Stimulated activated CD8-positive, alpha-beta memory T cell treated with anti-CD3 and anti-CD28 coated beads, Interleukin-4, amount 100 ng/mL, for 4 hours (primary cell): ENCODE measurements at places on chromosomes 2 and 18.

- no peak for DNase-seq
Measured at GRCh38 chr18:43882358-43883055, 605.2 kb upstream of the SYT4 start.

DNA sequence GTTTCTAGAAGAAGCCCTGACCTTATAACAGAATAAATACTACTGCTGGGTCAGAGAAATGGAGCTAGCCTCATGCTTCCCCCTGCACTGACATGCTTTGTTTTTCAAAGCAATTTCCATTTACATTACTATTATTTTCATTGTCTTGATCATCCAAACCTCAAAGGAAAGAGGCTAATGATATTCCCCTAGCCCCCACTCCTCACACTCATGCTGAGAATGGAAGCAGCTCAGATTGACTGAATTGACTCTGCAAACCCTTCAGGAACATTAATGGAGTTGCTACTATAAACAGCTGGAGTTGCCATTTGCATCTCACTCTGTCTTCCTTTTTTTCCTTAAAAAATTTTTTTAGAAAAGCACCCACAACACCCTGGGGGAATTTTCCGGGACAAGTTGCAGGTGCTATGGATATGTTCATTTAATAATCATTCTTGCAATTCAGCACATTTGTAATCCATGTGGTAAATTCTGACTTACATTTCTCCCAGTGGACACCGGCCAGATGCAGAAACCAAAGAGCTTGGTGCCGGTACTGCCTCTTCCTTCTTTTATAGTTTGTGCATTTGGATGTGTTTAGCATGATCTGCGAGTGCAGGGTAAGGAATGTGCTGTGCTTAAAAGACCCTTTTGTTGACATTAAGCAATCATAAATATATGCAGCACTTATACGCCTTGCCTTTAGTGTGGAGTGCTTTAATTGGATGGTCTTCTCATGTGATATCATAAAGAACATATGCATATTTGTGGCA lies 103.3 kb upstream of the OSR1 start:
- DNase-seq: no peak

DNA sequence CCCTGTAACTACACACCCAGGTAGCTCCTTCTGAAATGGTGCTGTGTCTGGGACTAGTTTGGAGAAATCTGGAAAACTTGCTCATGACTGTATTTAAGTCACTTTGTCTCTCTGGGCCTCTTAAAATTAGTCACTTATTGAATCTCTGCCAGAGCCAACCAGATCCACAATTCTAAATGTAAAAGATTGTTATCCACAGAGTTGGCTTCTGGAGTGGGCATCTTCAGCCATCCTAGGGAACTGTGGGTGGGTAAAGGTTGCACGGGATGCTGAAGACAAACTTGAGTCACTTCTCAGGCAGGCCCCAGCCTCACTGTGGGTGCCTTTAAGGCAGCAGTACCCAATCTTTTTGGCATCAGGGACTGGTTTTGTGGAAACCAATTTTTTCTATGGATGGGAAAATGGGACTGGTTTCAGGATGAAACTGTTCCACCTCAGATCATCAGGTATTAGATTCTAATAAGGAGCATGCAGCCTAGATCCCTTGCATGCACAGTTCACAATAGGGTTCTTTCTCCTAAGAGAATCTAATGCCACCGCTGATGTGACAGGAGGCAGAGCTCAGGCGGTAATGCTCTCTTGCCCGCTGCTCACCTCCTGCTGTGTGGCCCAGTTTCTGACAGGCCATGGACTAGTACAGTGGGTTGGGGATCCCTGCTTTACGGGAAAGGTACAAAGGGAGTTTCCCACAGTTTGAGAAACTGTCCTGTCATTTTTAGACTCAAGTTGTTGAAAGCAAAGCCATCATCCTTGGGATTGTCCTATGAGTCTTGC lies 98.3 kb upstream of the SPRED2 start:
- DNase-seq: no peak

DNA sequence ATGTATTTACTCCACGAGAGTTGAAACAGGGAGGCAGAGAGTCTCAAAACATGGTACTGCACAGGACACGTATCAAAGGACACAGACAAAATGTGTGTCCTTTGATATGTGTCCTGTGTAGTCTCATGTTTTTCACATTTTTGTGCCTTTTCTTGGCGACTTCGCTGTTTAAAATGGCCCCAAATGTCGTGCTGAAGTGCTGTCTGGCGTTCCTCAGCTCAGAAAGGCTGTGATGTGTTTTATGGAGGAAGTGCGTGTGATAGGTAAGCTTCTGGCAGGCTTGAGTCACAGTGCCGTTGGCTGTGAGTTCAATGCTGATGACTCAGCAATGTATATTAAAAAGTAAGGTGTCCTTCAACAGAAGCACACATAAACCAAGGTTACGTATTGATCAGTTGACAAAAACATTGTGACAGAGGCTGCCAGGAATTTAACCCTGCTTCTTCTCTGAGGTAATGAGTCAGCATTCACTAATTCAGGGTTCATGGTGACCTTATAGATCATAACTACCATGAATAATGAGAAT lies 78.2 kb downstream of the DYSF start:
- DNase-seq: no peak

GRCh38 chr2:182548031-182548950 lies 121.5 kb upstream of the PDE1A start:
- no peak for DNase-seq

GRCh38 chr18:33749834-33750233 lies 171.8 kb downstream of the ASXL3 start:
- DNase-seq: no peak

DNA sequence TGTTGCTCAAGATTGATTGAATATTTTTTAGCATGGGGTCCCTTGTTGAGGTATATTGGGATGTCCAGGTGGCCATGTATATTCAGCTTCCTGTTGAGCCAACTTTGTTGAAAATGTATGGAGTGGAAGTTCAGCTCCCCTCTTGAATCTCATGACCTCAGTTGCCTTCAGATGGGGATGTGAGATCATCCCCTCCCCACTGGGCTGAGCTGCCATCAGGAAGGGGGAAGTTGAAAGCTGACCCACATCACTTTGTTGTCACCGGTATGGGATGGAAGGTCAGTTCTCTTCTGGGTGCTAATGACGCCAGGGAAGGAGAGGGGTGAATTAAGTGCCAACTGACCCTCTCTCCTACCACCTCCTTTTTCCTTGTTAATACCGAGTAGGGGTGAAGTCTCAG lies 33.9 kb downstream of the ACOXL start:
- DNase-seq: no peak

DNA sequence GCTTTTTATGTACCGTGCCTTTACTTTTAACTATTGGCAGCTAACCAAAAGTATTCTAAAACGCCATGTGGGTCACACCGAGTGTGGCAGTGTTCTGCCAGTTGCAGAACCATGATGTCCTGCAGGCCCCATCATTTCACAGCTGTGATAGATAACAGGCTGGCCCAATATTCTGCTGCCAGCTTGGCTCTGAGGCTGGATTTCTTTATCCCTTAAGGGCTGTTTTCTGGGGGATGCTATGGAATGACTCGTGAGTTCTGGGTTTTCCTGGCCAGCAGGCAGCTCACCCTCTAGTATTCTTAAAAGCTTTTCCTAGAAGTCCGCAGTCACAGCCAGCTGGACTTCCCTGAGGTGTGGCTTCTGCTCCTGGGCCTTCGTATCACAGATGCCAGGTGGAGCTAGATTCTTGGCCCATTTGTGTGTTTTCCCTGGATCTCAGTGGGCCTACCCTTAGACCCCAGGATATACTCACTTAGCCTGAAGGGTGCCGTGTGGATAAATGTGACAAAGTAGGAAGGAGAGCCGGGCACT lies 41.0 kb downstream of the FHOD3 start:
- no peak for DNase-seq

GRCh38 chr18:56009411-56009810 lies 421.4 kb upstream of the TCF4 start:
- no peak for DNase-seq

- peak; percentile 61 for DNase-seq
Measured at GRCh38 chr2:37833423-37833822, 91.7 kb upstream of the RMDN2 start.

DNA sequence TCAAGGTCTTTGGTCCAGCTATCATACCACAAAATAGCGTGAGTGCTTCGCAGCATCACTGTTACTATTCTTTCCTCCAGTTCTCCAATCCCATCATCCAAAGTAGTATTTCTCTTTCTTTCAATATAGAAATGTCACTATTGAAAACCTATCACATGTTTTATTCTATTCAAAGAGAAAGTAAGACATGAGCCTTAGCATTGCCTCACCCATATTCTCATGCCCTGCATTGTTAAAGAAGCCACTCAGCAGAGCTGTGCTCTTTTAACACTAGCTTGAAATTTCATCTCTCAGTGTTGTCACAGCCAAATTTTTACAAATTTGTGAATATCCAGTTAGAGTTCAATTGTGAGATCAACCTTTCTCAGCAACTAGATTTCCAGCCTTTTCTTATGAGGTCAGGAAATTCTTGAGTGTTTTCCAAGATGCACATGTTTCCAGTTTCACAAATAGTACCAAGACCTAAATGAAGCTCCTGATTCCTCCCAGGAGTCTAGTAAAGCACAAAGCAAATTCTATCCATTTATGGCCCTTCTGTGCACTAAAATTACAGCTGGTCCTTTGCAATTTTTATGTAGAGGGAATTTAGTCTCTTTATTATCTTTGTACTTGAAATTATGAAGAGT lies 343.7 kb downstream of the SPAG16 start:
- no peak for DNase-seq

- no peak for DNase-seq
Measured at GRCh38 chr2:66441581-66442320, 6.8 kb downstream of the MEIS1 start.

DNA sequence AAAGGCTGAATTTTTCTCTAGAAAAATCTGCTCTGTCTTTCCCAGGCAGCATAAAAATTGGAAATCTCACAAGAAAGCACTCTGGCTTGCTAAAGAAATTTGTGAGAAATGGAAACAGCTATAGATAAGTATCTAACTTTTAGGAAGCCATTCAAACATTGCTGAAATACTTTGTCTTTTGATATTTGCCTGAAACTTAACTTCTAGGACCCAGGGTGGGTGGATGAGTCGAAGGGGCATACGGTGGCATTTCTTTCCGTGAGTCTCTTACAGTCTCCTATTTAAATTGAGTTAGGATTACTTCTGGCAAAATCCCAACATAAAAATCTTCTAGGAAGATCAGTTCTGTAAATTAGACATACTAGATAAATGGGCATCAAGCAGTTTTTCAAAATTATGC lies 532 bp upstream of the COL3A1 start:
- no peak for DNase-seq

DNA sequence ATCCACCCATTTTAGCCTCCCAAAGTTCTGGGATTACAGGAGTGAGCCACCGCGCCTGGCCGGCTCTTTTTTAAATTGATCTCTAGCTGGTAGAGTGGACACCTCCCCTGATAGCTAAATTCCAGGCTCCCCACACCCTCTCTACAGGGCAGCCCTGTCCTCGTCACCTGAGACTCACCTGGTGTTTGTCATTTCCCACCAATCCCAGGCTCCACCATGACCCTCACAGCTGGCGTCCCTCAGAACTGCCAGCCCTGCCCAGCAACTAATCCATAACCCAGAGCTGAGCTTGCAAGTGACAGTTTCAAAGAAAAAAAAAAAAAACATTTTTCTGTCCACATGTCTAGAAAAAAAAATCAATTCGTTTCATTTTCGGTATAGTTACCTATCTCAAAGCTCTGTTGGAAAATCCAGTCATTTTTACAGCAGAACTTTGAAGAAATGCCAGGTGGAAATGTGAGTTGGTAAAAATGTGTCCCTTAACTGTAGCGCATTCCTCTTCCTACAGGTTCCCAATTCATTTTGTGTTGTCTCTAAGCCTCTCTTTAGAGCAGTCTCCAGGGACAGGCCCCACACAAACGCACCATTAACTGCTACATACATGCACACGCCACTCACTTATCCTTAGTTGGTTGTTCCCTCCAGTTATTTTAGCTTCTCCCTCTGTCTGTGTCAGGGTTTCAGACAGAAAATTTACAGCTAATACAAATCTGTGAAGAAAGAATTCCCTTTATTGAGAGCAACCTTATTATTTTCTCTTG lies 294.7 kb downstream of the FBXO15 start:
- DNase-seq: no peak

- DNase-seq: no peak
Measured at GRCh38 chr2:139000131-139000785, 220.1 kb upstream of the NXPH2 start.

- no peak for DNase-seq
Measured at GRCh38 chr2:193793914-193794313, 1599.2 kb upstream of the TMEFF2 start.

DNA sequence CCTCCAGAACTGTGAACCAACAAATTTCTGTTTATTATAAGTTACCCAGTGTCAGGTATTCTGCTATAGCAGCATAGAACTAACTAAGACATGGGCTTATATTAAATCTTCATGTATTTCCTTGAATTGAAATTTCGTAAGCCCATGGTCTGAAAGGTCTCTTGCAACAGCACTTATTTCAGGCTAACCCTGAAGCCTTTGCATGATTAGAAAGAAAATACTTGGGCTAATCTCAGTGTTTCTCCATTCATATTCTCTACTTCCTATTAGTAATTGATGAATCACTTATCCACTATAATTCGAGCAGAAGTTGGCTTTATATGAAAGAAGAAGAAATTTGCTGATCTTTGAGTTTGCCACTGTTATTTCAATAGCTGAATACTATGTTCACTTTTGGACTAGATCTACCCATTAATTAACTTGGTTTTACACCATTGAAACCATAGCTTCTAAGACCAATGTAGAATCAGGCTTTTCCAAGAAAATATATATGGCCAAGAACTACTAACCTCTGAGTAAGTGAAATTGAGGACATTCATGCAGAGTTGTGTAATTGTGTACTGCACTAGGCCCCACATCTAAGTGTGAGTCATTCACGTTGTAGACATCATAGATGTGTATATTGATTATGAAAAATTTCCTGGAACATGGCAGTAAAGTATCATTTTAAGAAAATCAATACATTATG lies 731.6 kb downstream of the SOCS6 start:
- DNase-seq: no peak

GRCh38 chr2:217297096-217297495 lies 437.2 kb upstream of the TNP1 start:
- no peak for DNase-seq

- no peak for DNase-seq
Measured at GRCh38 chr2:232879618-232880494, 9.8 kb downstream of the SNORC start.

- no peak for DNase-seq
Measured at GRCh38 chr18:68426731-68427315, 288.1 kb downstream of the TMX3 start.

GRCh38 chr2:169366066-169366465 lies 3.7 kb upstream of the LRP2 start:
- no peak for DNase-seq

DNA sequence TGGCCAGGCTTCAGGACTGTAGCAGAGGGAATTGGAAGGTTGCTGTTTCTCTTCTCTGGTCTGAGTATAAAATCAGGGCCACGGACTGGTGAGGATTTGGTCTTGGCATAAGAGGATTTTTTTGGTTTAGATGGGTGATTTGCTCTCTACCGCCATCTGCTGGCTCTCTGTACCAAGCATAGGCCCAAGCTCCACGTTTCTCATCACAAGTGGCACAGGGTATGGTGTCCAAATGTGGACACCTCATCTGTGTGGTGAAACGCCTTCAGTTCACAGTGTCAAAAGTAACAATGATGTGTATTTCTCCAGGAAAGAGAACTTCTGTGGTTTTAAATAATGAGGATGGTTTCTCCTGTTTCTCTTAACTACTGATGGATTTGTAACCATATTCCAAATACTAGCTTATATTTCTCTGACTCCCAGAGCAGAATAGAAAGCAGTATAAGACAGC lies 115.1 kb downstream of the EML6 start:
- peak; percentile 7 for DNase-seq
